Stimulated activated CD4-positive, alpha-beta T cell treated with anti-CD3 and anti-CD28 coated beads, Interleukin-1b, Interleukin-23, amount 100 ng/mL, for 48 hours (primary cell): ENCODE measurements at places on chromosomes 2 and 18.

DNA sequence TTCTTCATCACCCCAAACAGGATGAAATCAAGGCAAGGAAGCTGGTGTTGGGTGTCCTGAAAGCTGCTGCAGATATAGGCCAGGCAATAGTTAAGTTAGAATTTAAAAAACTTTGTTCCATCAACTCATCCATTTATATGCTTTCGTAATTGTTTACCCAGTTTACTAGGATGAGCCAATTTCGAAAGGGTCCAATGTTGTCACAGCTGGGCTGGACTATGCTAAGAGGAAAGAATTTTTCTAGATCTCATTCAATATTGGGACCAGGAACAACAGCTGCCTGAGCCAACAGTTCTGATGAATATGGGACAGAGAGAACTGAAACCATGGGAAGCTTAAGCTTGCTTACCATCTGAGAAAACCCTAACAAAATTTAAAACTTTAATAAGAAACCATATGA lies 21.6 kb upstream of the SP3 start:
- DNase-seq, result no peak

DNA sequence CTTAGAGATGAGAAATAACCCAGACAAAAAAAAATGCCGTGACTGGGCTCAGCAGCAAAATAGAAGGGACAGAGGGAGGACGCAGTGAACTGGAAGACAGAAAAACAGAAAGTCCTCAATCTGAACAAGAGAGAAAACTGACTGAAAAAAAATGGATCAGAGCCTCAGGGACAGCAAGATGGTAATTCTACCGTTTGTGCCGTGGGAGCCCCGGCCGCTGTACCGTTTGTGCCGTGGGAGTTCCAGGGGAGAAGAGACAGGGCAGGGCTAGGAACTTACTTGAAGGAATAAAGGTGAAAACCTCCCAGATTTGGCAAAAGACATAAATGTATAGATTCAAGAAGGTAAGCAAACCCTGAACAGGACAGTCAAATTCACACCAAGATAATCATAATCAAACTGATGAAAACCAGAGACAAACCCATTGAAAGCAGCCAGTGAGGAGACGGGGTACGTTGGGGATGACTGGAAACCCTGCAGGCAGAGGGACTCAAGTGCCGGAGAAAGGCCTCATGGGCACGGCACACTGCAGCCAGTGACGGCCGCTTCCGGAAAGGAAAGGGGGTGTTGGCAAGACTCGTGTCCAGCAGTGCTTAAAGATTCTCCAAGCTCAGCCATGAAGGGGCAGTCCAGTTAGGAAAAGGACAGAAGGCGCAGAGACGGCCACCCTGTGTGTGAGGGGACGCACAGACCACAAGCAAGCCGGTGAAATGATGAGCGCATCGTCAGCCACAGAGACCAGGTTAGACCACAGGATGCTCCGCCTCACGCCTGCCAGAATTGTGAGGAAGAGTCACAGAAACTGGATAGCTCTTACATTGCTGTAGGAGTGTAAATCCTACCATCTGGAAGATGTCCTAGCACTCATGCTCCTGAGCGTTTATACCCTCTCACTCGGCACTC lies 40.0 kb upstream of the NFATC1 start:
- DNase-seq, result no peak

GRCh38 chr2:193841384-193842150 lies 1646.8 kb upstream of the TMEFF2 start:
- DNase-seq, result no peak

GRCh38 chr2:236728916-236729670 lies 159.5 kb downstream of the ACKR3 start:
- DNase-seq, result no peak

- no peak for DNase-seq
These were observed 172.0 kb downstream of the SLC4A10 start for GRCh38 chr2:161796192-161796591.

GRCh38 chr2:136423516-136423996 lies 305.6 kb upstream of the CXCR4 start:
- DNase-seq, result peak; percentile 86

GRCh38 chr2:68118816-68119215 lies 38.9 kb upstream of the PNO1 start:
- DNase-seq, result no peak

- DNase-seq, result no peak
These were observed 299 bp downstream of the FABP1 start for GRCh38 chr2:88127638-88127887.

DNA sequence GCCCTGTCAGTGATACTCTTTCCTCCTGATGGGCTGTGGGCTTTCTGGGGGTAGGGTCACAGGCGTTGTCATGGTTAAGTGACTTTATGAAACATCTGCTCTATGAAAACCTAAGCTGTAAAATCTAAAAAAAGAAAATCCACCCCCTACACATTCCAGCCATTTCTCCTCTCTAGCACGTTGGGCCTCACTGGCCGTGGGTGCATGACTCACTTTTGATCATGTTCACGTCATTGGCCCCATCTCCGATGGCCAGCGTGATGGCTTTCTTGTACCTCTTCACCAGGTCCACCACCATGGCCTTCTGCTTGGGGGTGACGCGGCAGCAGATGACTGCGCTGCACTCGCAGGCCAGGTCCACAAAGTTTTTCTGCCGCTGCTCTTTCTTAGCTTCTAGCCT lies 39.3 kb upstream of the NARS1 start:
- no peak for DNase-seq

DNA sequence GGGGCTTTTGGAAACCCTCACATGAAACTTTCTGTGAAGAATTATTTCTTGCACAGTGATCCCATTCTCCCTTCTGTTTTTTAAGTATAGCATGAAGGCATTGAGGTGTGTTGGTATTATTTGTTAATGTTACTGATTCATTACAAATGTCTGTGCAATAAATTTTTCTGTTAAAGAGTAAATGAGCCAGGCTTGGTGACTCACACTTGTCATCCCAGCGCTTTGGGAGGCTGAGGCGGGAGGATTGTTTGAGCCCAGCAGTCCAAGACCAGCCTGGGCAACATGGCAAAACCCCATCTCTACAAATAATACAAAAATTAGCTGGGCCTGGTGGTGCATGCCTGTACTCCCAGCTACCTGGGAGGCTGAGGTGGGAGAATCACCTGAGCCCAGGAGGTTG lies 87.8 kb downstream of the KCTD18 start:
- no peak for DNase-seq
